ENCODE measurements at places on chromosomes 13 and 19. TPM values are rescaled to one million over a fixed set of nuclear protein-coding genes. Genes with fewer than 3 reads are reported as not detected.

DNA sequence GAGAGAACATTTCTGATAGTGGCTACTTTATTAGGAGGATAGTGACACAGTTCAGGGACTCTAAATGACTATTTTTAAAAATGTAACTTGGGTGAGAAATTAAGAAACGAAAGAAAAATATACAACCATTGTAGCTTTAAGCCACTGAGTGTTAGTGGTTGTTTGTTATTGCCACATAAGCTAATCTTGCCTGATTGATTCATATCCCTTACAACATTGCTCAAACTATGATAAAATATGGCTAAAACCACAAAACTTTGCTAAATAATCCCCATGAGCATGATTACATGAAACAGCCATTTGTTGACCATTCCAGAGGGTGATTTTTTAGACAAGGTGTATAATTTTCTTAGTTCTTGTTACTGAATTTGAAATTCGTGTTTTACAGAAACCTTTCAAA lies 343.4 kb downstream of the SLITRK5 start:
- no peak overlapping the region for H3K27ac ChIP-seq
- no peak for DNase-seq
- no peaks in the 10 kb centered on the region for H3K36me3 ChIP-seq

Gene PTH2
- total RNA-seq, result not detected

DNA sequence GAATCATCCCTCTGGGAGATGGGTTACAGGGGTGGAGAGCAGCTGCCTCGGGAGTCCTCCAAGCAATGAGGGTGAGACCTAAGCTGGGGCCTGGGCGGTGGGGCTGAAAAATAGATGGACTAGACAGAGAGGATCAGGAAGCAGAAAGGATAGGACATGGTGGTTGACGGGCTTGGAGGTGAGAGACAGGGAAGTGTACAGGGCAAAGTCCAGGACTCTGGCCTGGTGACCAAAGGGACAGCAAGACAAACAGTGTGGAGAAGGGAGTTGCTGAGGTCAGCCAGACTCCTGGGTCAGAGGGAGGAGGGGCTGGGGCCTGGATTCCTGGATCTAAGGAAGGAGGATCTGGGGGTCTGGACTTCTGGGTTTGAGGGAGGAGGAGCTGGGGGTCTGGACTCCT lies 5.5 kb downstream of the PHLDB3 start:
- peaks cover 30% of the 10 kb centered on the region for H3K36me3 ChIP-seq
- peaks cover 28% of the 10 kb centered on the region for H3K4me1 ChIP-seq
- H3K27ac ChIP-seq, result no peak overlapping the region
- DNase-seq, result no peak
- H3K4me3 ChIP-seq, result no peak overlapping the region
- peaks cover 6% of the 10 kb centered on the region for H3K27me3 ChIP-seq

GRCh38 chr19:39563408-39563807 lies 23.4 kb upstream of the EID2 start:
- H3K27ac ChIP-seq, result no peak overlapping the region
- no peaks in the 10 kb centered on the region for H3K4me1 ChIP-seq
- H3K27me3 ChIP-seq, result no peaks in the 10 kb centered on the region
- H3K36me3 ChIP-seq, result no peaks in the 10 kb centered on the region
- DNase-seq, result no peak
- H3K4me3 ChIP-seq, result no peak overlapping the region

Gene CYP4F11
- total RNA-seq, result 0.69 TPM

- H3K27me3 ChIP-seq, result no peaks in the 10 kb centered on the region
- H3K4me1 ChIP-seq, result peaks cover 5% of the 10 kb centered on the region
- H3K4me3 ChIP-seq, result peak overlapping the region; percentile 95
- H3K36me3 ChIP-seq, result peaks cover 4% of the 10 kb centered on the region
- DNase-seq, result no peak
Observed at GRCh38 chr13:52651897-52652195, 790 bp upstream of the SUGT1 start.

- no peak overlapping the region for H3K27ac ChIP-seq
- no peak for DNase-seq
- no peaks in the 10 kb centered on the region for H3K4me1 ChIP-seq
Observed at GRCh38 chr13:27168086-27168485, 3.5 kb downstream of the USP12 start.

DNA sequence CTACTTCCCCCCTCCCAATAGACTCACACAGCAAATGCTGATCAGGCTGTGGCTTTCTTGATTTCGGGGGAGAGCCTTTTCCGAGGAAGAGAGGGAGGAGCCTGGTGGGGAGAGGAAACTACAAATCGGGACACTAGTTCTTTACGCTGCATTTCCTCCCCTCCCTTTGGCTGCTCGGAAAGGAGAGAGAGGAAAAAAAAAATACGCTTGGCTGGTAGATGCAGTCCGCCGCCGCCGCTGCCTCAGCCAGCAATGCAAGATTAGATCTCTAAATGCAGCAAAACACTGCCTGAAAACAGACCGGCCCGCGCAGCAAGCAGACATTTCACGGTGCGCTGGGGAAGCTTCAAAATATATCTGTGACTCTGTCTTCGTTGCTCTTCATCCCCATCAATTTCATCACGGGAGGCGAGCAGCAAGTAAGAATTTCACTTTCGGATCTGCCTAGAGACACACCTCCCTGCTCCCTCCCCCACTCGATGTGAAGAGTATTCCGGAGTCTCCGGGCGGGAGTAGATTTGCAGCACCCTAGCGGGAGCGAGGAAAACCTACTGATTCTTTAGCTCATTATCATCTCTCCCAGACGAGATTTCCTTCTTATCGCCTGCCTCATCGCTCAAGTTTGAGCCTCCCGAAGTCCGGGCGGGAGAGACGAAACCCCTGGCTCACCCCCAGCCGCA lies at the start of gene PCDH17:
PCDH17 (plus strand) TSS at position 149 of the 680 bp plus-strand sequence. CDS start 803 bp downstream, outside the sequence.
- DNase-seq, result no peak
- H3K4me1 ChIP-seq, result peaks cover 25% of the 10 kb centered on the region
- H3K27ac ChIP-seq, result peak within 1 kb of the TSS; percentile 90
- H3K27me3 ChIP-seq, result peaks cover 8% of the 10 kb centered on the region
- peak within 1 kb of the TSS; percentile 64 for H3K4me3 ChIP-seq

DNA sequence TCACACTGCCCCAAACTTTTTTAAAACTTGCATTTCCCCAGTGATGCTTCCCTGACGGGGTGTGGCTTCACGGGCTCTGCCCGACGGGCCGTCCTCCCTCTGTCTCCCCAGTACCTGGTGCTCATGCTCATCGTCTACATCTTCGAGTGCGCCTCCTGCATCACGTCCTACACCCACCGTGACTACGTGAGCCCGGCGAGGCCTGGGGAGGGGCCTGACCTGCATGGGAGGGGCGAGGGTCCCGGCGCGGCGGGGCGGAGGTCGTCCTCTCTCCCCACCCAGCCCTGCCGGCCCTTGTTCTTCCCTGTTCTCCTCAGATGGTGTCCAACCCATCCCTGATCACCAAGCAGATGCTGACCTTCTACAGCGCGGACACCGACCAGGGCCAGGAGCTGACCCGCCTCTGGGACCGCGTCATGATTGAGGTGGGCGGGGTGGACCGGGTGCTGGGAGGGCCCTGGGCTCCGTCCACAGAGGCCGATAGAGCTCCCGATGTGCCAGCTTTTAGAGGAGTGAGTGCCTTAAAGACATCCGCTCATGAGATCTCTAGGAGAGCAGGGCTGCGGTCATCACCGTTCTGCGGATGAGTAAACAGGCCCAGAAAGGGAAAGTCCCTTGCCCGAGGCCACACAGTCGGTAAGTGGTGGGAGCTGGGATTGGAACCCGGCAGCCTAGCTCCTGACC lies 6.9 kb downstream of the UPK1A start:
- H3K4me3 ChIP-seq, result no peak overlapping the region
- no peak overlapping the region for H3K27ac ChIP-seq
- no peaks in the 10 kb centered on the region for H3K36me3 ChIP-seq
- no peak for DNase-seq

DNA sequence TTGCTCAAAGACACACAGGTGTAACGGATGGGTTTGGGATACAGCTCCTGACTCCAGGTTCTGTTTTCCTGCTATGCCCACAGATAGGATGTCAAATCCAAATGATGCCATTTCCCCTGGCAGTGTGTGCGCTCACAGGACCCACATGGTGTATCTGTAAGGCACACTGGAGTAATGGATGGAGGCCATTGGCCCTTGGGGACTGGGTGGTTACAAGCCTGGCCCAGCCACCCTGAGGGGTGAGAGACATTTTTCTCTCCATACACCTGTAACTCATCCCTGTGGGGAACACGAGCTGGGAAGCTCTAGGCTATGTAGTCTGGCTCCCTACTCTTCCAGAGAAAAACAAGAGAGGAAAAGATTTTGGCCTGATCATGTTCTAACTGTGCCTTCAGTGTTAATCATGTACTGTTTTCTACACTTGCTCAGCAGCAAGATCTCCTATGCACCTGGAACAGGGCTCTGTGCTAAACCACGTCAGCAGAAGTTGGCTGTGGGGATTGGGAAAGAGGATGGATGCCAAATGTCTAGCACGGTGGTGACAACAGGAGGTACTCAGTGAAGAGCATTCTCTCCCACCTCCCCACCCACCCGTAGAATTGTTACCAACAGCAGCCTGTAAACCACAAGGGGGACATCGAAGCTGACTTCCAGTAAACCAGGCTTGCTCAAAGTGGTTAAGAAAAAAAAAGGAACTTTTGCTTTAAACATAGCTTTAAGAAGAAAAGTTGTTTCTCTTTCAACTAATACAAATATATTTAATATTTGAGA lies 237.0 kb downstream of the LACC1 start:
- H3K36me3 ChIP-seq, result no peaks in the 10 kb centered on the region
- no peak overlapping the region for H3K4me3 ChIP-seq
- DNase-seq, result peak; percentile 44
- H3K4me1 ChIP-seq, result peaks cover 13% of the 10 kb centered on the region
- peak overlapping the region; percentile 21 for H3K27ac ChIP-seq
- no peaks in the 10 kb centered on the region for H3K27me3 ChIP-seq

GRCh38 chr19:27833031-27833430 lies 1379.9 kb downstream of the UQCRFS1 start:
- H3K4me1 ChIP-seq, result no peaks in the 10 kb centered on the region
- no peak for DNase-seq
- no peak overlapping the region for H3K27ac ChIP-seq
- H3K36me3 ChIP-seq, result no peaks in the 10 kb centered on the region

- no peak overlapping the region for H3K4me3 ChIP-seq
- no peaks in the 10 kb centered on the region for H3K27me3 ChIP-seq
- peaks cover 23% of the 10 kb centered on the region for H3K4me1 ChIP-seq
- peaks cover 72% of the 10 kb centered on the region for H3K36me3 ChIP-seq
- no peak for DNase-seq
Observed at GRCh38 chr19:17107546-17108452, 32.2 kb downstream of the MYO9B start.

DNA sequence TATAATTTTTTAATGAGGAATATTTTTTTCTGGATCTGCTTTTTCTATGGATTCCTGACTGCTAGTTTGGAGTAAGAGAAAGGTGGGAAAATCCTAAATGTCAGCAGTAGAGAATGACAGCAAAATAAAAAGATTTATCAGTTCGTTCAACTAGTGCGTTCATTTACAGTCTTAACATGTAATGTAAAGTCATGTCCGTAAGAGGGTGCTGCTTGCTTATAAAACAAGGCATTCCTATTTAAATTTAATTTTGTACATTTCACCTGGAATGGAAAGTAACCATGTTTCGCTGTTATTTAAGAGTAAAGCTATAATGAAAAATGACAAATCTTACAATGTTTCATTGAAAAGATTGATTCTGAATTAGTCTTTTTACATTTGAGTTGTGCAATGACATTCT lies 76.6 kb downstream of the ZMYM2 start:
- H3K4me1 ChIP-seq, result no peaks in the 10 kb centered on the region
- H3K27me3 ChIP-seq, result no peaks in the 10 kb centered on the region
- no peak for DNase-seq
- H3K4me3 ChIP-seq, result no peak overlapping the region

DNA sequence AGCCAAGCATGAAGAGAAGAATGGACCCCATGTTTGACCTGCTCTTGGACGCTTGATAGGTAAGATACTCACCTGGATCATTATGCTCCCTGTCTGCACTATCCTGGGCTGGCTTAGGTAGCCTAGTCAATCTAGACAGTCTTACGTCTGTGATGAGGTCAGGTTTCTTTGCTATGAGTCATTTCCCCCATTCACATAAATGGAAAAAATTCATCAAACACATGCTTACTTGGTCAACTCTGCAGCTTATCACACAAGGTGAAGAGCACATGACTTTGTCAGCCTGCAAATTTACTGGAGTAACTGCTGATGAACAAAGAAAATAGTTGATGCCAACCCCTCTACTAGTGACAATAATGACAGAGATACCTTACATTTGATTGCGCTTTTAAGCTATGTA lies 170.0 kb downstream of the NUFIP1 start:
- DNase-seq, result no peak
- no peaks in the 10 kb centered on the region for H3K4me1 ChIP-seq
- no peak overlapping the region for H3K27ac ChIP-seq
- H3K36me3 ChIP-seq, result no peaks in the 10 kb centered on the region

Gene CEACAM4
- 0.17 TPM for total RNA-seq

Gene KCNJ14
- total RNA-seq, result 0.61 TPM

Gene ATXN8OS
- total RNA-seq, result 1.5 TPM

DNA sequence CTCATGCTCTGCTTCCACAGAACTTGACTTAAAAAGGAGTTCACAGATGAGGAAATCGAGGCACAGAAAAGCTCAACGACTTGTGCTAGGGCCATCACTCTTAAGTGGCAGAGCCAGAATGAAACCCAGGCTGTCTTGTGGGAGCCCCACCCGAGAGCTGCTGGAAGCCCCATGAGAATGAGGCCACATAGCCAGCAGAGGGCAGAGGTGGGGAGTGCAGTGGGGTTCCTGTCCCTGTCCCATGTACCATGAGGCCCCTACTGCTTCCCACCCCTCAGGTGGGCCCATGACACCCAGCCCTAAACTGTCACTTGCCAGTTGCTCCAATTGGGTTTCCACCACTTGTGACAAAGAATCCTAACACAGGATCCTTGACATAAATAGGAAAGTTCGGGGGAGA lies 175.9 kb downstream of the IRS2 start:
- no peaks in the 10 kb centered on the region for H3K36me3 ChIP-seq
- no peaks in the 10 kb centered on the region for H3K27me3 ChIP-seq
- no peak overlapping the region for H3K4me3 ChIP-seq

- no peaks in the 10 kb centered on the region for H3K27me3 ChIP-seq
- H3K27ac ChIP-seq, result no peak overlapping the region
- H3K4me3 ChIP-seq, result no peak overlapping the region
Observed at GRCh38 chr13:109656206-109656605, 130.2 kb downstream of the IRS2 start.

DNA sequence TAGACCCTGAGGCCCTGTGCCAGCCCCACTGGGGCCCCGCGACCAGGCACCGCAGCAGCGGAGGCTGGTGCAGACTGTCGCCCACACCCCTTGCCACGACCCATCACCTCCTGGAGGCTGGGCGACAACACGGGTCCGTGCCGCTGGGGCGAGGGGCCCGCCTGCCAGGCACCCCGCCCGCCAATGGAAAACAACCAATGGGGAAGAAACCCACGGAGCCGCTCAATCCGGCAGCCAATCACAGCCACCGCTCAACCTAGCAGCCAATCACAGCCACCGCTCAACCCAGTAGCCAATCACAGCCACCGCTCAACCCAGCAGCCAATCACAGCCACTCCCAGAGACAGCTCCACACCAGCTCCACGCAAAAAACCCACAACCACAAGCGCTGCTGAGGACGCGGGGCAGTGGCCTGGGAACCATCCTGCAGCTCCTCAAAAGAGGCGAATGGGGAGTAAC lies 29.7 kb downstream of the GPX4 start:
- DNase-seq, result no peak
- no peak overlapping the region for H3K27ac ChIP-seq
- H3K4me1 ChIP-seq, result peaks cover 40% of the 10 kb centered on the region
- H3K36me3 ChIP-seq, result peaks cover 55% of the 10 kb centered on the region
- peaks cover 18% of the 10 kb centered on the region for H3K27me3 ChIP-seq

- peak overlapping the region; percentile 67 for H3K27ac ChIP-seq
- peaks cover 31% of the 10 kb centered on the region for H3K4me1 ChIP-seq
- DNase-seq, result peak; percentile 68
- H3K27me3 ChIP-seq, result peaks cover 2% of the 10 kb centered on the region
Observed at GRCh38 chr13:50991579-50992521, 82.3 kb downstream of the RNASEH2B start.
